ENCODE measurements at places on chromosomes 13 and 19.
A peak's percentile ranks its signal among the peaks of the same experiment; 100 is the strongest.

DNA sequence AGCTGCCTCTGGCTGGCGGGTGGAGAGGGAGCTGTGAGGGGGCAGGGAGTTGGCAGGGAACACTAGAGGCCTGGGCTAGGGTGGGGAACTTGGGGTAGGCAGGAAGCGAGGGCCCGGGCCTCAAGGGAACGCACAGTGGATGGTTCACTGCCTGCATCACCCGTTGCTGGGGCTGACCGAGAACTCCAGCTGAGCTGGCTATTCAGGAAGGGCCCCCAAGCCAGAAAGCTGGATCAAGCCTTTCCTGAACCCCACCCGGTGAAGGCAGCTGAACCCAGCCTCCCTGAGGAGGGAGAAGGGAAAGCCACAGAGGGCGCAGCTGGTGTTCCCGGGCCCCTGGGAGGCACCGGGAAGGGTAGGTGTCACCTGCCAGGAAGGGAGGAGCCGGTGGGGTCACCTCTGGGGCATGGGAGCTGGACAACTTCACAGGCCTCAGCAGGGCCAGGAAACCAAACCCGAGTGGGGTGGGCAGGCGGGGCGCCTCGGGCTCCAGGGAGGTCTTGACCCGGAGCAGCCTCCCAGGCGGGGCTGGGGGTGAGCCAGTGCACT, 13.9 kb downstream of the PALM start:
- DNase-seq = no peak

DNA sequence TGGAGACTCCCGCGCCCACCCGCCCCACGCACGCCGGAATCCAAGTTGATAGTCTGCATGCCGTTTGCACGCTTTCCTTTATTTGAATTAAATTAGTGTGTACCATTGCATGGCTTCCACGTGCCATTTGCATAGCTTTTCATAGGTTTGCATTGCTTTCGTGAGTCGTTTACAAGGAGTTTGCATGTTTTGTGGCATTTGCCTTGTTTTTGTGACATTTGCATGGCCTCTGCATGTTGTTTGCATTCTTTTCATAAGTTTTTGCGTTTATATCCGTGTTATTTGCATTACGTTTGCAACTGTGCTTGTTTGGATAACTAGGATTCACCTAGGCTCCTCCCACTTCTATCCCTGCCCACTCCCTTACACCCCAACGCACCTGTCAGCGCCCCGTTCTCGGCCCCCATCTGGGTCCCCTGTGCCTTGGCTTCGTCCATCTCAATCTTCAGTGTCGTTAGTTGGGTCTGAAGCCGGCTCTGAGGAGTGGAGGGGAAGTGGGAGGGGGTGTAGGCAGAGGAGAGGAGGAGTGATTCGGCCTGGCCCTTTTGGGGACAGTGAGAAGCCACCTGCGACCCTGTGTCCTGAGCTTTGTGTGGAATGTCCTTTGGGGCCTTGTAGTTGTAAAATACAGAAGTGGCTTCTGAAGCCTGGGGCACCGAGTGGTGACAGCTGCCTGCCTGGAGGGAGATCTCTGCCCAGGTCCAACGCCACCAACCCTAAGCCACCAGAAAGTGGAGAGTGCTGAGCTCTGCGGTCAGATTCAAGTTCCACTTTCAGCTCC, 2.4 kb downstream of the CCDC194 start:
- DNase-seq = no peak

DNA sequence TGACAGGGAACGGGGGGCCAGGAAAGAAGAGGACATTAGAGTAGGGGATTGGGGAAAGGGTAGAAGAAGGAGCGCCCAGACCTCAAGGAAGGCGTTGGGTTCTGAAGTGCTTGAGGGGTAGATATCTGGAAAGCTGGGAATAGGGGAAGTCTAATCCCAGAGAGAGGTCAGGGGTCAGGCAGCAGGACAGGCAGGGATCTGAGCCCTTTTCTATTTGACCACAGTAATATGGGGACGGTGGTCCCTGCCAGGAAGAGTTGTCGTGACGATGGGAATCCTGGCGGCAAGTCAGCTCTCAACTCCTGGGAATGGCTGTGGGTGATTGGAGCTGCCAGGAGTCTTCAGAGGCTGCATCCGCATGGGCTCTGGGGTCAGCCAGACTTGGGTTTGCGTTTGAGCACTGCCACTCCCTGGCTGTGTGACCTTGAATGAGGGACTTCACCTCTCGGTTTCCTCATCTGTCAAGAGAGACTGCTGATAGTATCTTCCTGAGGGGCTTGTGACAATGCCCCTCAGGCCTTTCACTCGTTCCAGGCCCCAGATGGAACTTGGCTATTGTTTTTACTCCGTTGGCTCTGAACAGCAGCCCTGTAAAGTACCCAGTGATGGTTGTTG, 1.3 kb downstream of the AP2A1 start:
- DNase-seq = no peak

DNA sequence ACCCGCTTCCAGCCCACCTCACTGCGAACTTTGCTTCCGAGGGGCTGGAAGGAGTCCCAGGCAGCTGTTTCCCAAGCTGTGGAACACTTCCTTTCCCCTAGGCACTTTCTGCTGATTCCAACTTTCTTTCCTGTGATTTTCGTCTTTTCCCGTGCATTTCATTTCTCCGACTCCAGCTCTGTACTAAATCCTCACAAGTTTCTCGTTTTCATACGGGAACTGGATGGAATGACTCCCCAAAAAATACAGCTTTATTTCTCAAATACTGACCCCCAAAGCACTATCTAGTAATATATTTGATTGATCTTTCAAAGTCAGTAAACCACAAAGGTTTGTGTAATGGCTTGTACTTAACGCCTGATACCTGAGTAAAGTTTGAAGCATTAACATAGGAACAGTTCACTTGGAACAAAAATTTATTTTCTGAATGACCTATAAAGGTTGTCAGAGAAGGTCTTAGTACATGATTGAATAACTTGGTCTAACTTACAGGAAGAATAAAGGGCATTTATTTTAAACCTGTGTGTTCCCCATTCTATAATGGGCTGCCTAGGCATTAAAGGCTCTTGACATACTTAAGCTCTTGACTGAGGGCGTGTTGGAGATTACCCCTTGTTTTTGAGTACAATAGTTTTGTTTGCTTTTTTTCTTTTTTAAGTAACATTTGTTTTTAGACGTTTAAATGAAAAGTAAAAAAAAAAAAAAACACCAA, 1.3 kb upstream of the PCDH9 start:
- DNase-seq = no peak

- no peak for DNase-seq
Observed at GRCh38 chr13:54536112-54536511, 1507.5 kb downstream of the OLFM4 start.

DNA sequence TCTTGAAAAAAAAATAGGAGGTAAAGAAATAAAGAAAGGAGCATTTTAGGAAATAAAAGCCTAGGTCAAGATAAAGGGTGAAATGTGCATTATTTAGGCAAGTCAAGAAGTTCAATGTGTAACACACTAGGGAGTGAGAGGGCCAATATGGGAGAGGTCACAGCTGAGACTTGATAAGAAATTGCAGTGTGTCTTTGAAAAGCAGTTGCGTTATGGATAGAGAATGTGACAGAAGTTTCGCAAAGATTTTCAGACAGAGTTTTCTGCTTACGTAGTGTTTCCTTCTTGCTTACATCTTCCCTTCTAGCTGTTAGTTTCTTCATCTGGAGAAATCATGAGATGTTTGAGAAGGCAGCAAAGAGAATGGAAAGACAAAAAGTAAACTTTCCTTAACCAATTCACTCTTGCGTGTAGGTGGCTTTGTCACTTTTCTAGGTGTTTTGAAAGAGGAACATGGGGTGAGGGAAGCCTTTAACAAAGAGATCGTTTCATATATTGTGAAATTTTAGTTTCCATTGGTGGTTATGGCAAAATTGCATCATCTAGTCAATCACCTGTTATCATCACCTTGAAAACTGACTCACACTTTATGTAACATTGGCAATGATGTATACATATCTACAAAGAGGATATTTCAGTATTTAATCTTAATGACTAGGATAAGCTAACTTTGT, 975.5 kb downstream of the OLFM4 start:
- DNase-seq = no peak

DNA sequence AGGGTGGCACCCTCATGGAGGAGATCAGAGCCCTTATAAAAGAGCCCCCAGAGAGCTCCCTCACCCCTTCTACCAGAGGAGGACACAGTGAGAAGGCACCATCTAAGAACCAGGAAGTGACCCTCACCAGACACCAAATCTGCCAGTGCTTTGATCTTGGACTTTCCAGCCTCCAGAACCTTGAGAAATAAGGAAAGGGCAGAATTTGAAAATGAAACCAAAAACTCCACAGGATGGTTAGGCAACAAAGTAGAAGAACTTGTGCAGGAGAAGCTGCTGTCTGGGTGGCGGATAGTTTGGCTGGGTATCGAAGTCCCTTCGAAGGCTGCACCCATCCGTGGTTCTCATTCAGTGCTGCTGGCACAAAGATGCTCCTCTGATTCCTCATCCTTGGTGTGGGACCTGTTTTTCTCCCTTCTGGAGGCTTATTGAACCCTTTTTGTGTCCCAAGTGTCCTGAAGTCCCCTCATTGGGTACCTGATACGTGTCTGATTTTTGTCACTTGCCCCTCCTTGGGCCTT, 130.8 kb downstream of the KDM4B start:
- DNase-seq = no peak

GRCh38 chr13:105552078-105552477, 983.4 kb downstream of the EFNB2 start:
- peak; percentile 16 for DNase-seq

Data from Jurkat, Clone E6-1 (cell line).